ENCODE measurements at places on chromosomes 6 and 20.

DNA sequence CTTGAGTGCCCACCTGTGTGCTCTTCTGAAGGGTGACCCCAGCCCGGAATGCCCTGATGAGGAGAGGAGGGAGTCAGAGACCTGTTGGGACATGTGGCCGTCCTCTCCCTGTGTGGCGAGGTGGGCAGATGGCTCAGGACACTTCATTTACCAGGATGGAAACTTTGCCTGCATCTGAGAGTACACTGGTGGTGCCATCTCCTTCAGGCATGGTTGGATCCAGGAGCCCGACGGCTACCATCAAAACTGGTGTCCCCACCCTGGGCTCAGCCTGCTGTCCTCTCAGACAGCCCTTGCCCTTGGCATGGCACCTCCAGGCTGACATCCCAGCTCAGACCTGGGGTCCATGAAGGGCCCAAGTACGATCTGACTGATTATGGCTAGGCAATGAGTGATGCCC is 7.0 kb upstream of the OSBPL2 start:
- no peak for DNase-seq

DNA sequence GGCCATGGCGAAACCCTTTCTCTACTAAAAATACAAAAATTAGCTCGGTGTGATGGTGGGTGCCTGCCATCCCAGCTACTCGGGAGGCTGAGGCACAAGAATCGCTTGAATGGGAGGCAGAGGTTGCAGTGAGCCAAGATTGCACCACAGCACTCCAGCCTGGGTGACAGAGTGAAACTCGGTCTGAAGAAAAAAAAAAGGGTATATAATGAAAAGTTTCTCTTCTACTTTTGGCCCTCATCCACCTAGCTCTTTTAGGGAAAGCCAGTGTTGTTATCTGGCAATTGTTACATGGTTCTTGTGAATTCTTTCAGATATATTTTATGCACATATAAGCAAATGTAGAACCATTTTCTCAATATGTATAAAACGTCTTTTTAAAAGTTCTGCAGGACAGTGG is 19.0 kb downstream of the KIF3B start:
- no peak for DNase-seq

- no peak for DNase-seq
These were observed 523.0 kb upstream of the FLRT3 start for GRCh38 chr20:14860410-14860814.

GRCh38 chr6:122407712-122408111 is 8.3 kb downstream of the HSF2 start:
- DNase-seq, result no peak

DNA sequence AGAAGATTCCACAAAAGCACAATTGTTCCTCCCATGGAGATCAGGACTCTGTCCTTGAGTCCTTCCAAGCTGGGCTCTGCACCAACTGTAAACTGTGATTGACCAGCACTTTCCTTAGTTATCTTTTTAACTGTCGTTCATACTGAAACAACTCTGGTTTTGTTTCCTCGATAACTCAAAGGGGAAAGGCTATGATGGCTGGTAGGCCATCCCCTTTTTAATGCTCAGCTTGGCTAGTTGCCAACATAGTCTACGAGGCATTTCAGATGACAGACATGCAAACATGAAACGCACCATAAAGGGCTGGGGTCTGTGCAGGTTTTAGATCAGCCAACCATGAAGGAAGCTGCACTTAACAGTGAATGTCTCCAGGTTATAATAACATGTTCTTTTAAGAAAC is 497.1 kb upstream of the ARID1B start:
- DNase-seq, result no peak

- no peak for DNase-seq
These were observed 213.3 kb upstream of the THEMIS start for GRCh38 chr6:128114164-128114563.

DNA sequence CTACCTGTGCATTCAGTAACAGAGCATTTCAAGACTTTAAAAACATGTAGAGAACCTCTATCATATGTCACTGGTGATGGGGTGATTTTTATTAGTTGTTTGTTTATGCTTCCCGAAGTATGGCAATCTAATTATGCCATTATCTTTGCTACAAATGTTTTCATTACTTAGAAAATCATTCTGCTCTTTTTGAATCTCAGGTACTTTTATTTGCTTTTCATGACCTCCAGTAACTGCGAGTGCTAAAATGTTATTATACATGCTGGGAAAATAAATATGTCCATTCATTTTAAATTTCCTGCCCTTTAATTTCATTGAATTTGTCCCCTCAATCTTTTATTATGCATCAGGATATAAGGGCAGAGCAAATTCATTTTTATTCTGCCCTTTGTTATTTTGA is 515.7 kb downstream of the NKAIN2 start:
- no peak for DNase-seq

Data from activated naive CD4-positive, alpha-beta T cell treated with anti-CD3 and anti-CD28 coated beads, Interleukin-2, amount 10 ng/mL, durations not matched to agents 7 days and 5 days (primary cell).